GM23248 (cell line): ENCODE measurements at places on chromosomes 5 and 9. TPM values are rescaled to one million over a fixed set of nuclear protein-coding genes. Genes with fewer than 3 reads are reported as not detected.
A peak's percentile ranks its signal among the peaks of the same experiment; 100 is the strongest.

- H3K27ac ChIP-seq: no peak overlapping the region
- DNase-seq: no peak
- H3K36me3 ChIP-seq: no peaks in the 10 kb centered on the region
- no peaks in the 10 kb centered on the region for H3K27me3 ChIP-seq
These were observed 535.0 kb upstream of the CDH18 start for GRCh38 chr5:20522905-20523482.

Gene ERAP2
- total RNA-seq: 0.38 and 1.8 TPM in 2 replicates

- no peak overlapping the region for H3K27ac ChIP-seq
- no peaks in the 10 kb centered on the region for H3K4me1 ChIP-seq
- H3K36me3 ChIP-seq: no peaks in the 10 kb centered on the region
- H3K4me3 ChIP-seq: no peak overlapping the region
- no peaks in the 10 kb centered on the region for H3K27me3 ChIP-seq
These were observed 1972.9 kb upstream of the ACO1 start for GRCh38 chr9:30411571-30411970.

GRCh38 chr5:180607861-180608571, 16.7 kb upstream of the SCGB3A1 start:
- no peaks in the 10 kb centered on the region for H3K4me1 ChIP-seq
- no peak for DNase-seq
- no peak overlapping the region for H3K4me3 ChIP-seq
- H3K36me3 ChIP-seq: no peaks in the 10 kb centered on the region
- H3K27me3 ChIP-seq: no peaks in the 10 kb centered on the region; the same call in 1 of the 2 replicates

GRCh38 chr5:67215519-67216471, 19.2 kb upstream of the CD180 start:
- no peaks in the 10 kb centered on the region for H3K36me3 ChIP-seq
- DNase-seq: peak; percentile 13
- H3K27ac ChIP-seq: no peak overlapping the region

Gene PRRC1
- 51.3 and 61.2 TPM in 2 replicates for total RNA-seq

DNA sequence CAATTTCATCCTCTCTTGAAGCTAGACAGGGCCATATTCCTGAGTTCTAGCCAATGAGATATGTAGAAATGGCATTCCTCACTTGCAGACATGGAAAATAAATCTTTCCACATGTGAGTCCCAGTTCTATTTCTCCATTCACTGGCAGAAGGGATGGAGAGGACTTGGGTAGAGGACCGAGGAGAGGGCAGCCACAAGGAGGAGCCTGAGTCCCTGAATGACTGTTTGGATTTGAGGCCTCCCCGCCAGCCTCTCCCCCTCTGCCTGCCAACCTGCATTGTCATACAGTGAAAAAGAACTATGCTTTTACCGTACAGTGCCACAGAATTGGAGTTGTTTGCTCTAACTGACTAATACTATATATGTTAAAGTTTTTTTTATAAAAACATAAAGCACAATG, 583.0 kb upstream of the WWC1 start:
- no peak overlapping the region for H3K4me3 ChIP-seq
- H3K27me3 ChIP-seq: no peaks in the 10 kb centered on the region
- H3K4me1 ChIP-seq: peaks cover 19% of the 10 kb centered on the region

Gene NFIB
- 3.4 and 5.3 TPM in 2 replicates for total RNA-seq

Gene PHF24
- total RNA-seq: 0.25 TPM in 1 of 2 replicates, not detected in the other

Gene BHMT
- not detected in 2 replicates for total RNA-seq

Gene PGM5
- total RNA-seq: 0.11 TPM in 1 of 2 replicates, not detected in the other

DNA sequence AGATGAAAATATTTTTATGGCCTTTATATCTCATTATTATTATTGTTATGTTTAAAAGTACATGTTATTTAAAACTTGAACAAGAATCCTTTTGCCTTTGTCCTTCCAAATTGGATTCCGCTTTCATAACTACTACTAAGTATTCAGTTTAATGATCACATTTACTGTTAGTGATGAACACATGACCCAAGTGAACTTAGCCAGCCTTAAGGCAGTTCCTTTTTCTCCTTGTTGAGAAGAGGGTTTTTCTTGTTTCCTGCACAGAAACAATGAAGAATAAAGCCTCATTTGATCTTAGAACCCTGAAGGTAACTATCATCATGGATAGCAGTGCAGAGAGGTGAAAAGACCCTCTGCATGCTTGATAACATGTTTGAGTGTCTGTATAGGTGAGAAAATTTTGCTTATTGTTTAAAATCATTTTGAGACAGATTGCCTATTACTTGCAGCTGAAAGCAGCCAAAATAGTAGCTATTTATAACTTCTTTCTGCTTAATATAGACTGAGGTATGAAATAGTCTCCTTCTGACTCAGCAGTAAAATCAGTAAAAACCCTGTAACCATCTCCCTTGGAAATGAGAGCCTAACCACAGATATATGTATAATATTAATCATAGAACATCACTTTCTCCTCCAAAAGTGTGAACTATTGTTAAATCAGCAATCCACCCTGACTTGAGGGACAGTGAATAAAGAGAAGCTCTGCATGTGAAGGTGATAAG, 266.2 kb downstream of the SPATA31D1 start:
- peaks cover 13% of the 10 kb centered on the region; the same call in 1 of the 2 replicates for H3K4me1 ChIP-seq
- no peak overlapping the region for H3K27ac ChIP-seq
- no peaks in the 10 kb centered on the region for H3K36me3 ChIP-seq

GRCh38 chr5:92715946-92716520, 865.0 kb downstream of the NR2F1-AS1 start:
- H3K36me3 ChIP-seq: no peaks in the 10 kb centered on the region
- no peak overlapping the region for H3K4me3 ChIP-seq
- H3K27ac ChIP-seq: no peak overlapping the region
- H3K4me1 ChIP-seq: 0 out of 2 replicates have a peak, but pooled peaks cover 3% of the 10 kb centered on the region

DNA sequence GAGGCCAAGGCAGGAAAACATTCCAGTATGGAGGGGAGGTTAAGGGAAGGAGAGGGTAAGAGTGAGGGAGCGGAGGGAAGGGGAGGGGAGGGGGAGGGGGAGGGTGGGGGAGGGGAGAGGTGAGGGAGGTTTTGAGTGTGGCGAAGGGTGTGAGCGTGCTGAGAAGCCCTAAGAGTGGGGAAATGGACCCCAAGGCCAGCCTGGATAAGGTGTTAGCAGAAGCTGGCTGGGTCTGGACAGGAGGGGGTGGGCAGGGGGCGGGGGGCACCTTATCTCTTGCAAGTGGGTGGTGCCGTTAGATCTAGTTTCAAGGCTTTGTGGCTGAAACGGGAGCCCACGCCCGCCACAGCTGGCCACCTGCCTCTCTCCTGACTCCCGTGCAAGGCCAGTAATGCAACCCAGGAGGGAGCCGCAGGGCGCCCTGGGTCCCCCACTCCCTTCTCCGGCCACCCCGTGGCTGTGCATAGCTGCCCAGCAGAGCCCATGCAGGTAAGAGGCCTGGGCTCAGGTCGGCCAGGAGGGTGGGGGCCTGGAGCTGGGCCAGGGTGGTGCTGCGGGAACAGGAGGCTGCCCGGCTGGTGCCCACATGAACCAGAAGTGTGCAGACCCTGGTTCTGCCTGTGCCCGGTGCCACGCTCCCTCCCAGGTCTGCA, 677 bp downstream of the RNF224 start:
- no peak overlapping the region for H3K4me3 ChIP-seq
- no peak overlapping the region for H3K27ac ChIP-seq
- no peak for DNase-seq
- peaks cover 3% of the 10 kb centered on the region; the same call in 1 of the 2 replicates for H3K4me1 ChIP-seq
- H3K27me3 ChIP-seq: no peaks in the 10 kb centered on the region

Gene ALDH1A1
- total RNA-seq: not detected in 2 replicates

GRCh38 chr9:89461265-89461664, 36.6 kb downstream of the SEMA4D start:
- H3K27ac ChIP-seq: no peak overlapping the region
- no peak overlapping the region for H3K4me3 ChIP-seq
- H3K27me3 ChIP-seq: no peaks in the 10 kb centered on the region

GRCh38 chr5:172407822-172408221, 46.5 kb downstream of the SH3PXD2B start:
- H3K36me3 ChIP-seq: peaks cover 16% of the 10 kb centered on the region; the same call in 1 of the 2 replicates
- no peaks in the 10 kb centered on the region for H3K27me3 ChIP-seq
- peak; percentile 94 for DNase-seq
- H3K4me3 ChIP-seq: no peak overlapping the region
- H3K4me1 ChIP-seq: peaks cover 52% of the 10 kb centered on the region
- H3K27ac ChIP-seq: peak overlapping the region; percentile 77
